ENCODE measurements at places on chromosomes 1 and 21.

GRCh38 chr1:233544304-233544703 lies 69.6 kb upstream of the KCNK1 start:
- no peak for DNase-seq

DNA sequence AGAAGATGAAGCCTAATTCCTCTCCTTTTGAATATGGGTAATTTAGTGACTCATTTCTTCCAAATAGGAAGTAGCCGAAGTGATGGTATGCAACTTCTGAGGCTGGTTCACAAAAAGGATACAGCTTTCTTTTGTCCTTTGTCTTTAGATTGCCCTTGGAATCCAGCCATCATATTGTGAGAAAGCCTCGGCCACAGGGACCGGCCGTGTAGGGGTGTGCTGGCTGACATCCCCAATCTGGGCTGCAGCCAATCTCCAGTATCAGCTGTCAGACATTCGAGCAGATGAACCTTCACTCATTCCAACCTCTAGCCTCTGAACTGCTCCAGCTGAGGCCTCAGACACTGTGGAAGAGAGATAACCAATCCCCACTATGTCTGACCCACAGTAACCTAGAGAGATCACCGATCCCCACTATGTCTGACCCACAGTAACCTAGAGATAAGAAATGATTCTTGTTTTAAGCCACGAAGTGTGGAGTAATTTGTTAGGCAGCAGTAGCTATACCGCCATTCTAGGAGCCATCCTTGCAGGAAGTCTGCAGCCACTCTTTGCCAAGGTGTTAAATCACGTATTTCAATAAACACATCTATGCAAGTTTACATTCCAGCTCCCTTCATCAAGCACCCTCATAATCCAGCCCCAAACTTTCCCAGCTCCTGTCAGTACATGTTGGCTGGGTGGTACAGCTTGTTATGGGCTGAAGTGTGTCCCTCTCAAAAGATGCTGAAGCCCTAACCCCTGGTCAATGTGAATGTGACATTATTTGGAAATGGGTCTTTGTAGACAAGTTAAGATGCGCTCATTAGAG lies 2.9 kb upstream of the DIP2A start:
- peak; percentile 85 for DNase-seq

- no peak for DNase-seq
These were observed 47.3 kb downstream of the LYPLAL1 start for GRCh38 chr1:219220945-219221344.

- DNase-seq: no peak
These were observed 34.9 kb upstream of the ZC3H12A start for GRCh38 chr1:37439349-37439995.

- DNase-seq: no peak
These were observed 832.0 kb upstream of the PRMT6 start for GRCh38 chr1:106224426-106224825.

DNA sequence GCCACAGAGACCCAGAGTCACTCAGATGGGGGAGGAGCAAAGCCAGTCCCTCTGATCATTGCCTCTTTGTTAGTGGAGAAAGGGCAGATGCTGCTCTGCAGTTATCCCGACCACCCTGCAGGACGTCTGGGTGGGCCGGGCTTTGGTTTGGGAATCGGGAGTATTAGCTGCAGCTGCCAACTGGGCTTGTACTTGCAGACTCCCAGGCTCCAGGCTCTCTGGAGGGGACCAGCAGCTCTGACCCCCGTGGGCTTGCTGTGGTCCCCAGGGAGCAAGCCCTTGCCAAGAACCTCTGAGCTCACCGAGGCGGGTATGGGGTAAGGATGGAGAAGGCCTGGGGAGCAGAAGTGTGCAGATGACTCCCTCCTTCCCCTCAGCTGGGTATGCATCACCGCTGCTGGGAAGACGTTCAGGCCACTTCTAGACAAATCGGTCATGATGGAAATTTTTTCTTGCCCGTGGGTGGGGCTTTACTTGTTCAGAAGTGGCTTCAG lies 21.6 kb downstream of the MAPKAPK2 start:
- peak; percentile 99 for DNase-seq

- no peak for DNase-seq
These were observed 53.0 kb downstream of the LRRC71 start for GRCh38 chr1:156973417-156973816.

DNA sequence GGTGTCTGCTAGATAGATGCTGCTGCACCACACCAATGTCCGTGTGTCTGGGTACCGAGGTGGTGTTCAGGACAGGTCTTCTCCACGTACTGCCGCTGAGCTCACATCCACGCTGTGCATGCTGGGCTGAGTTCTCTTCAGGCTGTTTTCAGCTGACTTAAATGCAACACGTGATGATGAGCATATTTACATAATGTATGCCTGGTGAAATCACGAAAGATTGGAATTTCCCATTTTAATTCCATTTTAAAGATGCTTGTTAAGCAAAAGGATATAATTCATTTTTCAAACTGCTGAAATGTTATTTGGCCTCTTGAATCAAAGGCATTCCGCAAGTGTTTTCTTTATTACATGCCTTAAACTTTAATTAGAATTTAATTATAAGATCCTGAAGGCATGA lies 107.9 kb downstream of the FGGY start:
- no peak for DNase-seq

Data from cardiac fibroblast (primary cell).